ENCODE measurements at places on chromosomes 2 and 18.

DNA sequence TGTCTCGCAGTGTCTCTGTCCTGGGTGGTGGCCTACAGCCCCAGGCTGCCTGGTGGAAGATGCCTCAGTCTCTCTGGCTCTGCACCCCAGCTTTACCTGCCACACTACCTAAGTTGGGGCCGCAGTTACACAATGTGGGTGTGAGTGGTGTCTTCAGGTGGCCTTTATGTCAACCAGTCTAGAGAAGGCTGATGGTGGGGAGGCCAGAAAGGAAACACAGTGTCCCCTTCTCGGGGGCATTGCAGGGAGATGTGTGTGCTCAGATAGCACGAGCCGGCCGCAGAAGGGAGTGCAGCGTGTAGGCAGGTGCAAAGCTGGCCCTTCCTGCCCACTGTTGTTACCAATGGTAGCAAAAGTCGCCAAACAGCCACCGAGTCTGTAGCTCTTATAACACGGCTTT is 216.1 kb downstream of the SH3RF3 start:
- DNase-seq = no peak

GRCh38 chr2:177355874-177356273 is 36.7 kb upstream of the AGPS start:
- no peak for DNase-seq

DNA sequence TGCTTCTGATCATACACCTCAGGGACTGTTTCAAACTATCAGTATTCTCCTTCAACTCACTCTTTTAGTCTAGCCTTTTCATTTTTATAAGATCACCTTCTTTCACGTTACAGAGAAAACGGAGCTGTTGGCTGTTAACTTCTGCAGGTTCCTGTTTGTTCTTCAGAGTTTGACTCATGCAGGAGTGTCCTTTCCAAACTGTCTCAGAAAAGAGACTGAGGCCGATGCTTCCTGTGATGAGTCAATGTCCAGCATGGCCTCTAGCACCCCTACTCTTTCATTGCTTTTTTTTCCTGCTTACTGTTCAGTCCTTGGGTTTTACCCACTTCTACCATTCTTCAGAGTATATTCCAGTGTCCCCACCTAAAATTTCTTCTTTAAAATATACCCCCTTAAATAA is 240.8 kb upstream of the RGPD4 start:
- DNase-seq = no peak

- no peak for DNase-seq
Measured at GRCh38 chr2:159275111-159275510, 11.4 kb downstream of the WDSUB1 start.

DNA sequence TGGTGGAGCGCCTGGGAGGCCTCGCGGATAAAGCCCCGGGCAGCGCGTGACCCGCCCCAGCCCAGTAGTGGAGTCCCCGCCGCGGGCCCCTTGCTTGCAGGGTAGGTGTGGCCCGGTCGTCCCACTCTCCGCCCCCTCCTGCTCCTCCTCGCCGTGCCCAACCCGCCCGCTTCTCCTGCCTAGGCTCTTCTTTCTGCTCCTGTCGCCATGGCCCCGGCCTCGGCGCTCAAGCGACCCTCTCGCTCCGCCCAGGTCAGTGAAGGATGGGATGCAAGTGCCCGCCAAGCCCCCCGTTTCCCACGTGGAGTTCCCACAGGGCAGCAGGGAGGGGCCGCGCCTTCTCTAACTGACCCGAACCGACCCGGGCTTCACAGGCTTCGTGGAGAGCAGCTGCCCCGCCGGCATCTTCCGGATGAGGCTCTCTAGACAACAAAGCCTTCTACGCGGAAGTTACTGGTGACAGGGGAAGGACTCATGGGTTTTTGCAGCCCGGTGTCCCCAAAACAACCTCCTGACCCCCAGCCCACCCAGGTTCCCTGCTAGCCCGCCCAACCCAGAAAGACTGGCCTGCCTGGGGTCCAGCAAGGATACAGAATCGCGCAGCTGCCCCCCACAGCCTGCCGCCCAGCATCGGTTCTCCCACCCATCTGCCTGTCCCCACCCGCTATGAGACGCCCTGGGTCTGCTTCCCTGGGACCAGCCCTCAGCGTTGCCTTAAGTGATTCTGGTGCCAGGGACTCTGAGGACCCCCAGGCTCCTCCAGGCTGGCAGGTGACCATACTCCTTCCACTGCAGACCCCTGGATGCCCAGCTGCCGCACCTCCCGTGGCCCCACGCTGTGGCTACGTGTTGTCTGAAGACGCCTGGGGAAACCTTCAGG is 32.8 kb downstream of the TTC32 start:
- peak; percentile 62 for DNase-seq

DNA sequence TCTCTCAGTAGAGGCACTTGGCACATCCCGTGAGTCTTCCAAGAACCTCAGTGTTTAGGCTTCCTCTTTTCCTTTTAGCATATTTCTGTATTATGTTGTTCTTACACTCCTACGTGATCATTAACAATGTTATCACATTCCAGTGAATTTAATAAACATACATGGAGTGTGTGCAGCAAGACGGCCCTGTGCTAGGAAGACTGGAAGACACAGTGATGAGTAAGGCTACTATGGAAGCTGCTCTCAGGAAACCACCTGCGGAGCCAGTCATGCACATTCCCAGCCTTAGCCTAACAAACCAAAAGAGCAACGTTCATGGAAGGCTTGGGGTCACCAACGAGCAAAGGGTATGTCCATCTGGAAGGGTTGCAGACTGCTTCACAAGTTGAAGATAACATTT is 103.4 kb downstream of the ETAA1 start:
- no peak for DNase-seq

GRCh38 chr2:16669388-16669787 is 3.8 kb upstream of the CYRIA start:
- DNase-seq = no peak

DNA sequence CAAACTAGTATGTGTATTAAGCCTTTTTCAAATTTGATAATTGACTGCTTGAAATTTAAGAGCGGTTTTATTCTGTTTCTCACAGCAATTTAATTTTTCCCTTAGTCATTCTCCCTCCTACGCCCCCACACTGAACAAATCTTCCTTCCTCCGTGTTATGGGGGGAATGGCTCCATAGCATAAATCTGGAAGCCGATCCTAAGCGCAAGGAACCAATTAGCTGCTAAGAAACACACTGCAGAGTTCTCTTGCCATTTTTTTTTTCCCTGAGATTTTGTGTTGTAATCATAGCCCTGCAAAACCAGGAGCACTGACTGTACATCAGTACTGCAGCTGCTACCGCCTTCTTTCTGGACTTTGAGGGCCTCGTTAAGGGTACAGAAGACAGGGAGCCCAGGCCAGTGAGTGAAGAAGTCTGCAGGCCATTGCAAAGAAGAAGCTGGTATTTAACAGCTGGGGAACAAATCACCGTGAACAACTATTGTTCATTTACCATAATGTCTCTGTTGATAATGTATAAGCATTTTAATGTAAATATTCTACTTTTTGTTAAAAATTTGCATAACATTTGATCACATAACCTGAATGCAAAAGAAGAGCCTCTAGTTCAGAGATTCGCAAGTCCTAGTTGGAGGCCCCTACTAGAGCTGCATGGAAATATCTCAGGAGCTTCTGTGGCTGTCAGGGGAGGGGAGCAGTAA is 264.0 kb downstream of the LRATD1 start:
- DNase-seq = no peak

DNA sequence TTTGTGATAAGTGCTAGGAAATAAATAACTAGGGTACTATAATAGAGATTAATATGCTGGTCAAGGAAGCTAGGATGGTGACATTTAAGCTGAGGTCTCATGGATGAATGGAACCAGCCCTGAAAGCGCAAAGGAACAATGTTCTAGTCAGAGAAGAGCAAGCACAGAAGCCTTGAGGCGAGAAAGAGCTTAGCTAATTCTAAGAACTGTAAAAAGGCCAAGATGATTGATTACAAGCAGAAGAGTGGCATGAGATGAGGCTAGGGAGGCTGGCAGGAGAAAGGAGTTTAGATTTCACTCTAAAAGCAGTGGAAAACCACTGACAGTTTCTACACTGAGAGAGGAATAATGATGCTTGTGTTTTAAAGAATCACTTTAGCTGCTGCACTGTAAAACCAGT is 3.4 kb upstream of the YIPF4 start:
- DNase-seq = no peak

- no peak for DNase-seq
Measured at GRCh38 chr2:166188084-166188483, 60.3 kb upstream of the SCN1A start.

DNA sequence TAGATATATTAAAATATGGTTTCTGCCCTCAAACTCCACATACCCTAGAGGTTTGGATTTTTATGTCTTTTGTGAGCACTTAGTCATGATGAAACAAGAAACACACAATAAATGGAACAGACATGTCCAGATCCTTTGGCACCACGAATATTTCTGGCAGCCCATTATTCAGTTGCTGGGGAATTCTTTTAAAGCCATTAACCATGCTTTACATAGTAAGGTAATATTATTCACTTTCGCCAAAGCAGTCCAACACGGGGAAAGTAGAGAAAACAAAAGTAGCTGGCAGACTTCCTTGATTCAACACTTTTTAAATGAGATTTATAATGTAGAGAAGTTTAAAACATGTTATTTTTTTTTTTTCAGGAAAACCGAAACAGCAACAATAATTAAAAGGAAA is 235.4 kb downstream of the PIEZO2 start:
- no peak for DNase-seq

DNA sequence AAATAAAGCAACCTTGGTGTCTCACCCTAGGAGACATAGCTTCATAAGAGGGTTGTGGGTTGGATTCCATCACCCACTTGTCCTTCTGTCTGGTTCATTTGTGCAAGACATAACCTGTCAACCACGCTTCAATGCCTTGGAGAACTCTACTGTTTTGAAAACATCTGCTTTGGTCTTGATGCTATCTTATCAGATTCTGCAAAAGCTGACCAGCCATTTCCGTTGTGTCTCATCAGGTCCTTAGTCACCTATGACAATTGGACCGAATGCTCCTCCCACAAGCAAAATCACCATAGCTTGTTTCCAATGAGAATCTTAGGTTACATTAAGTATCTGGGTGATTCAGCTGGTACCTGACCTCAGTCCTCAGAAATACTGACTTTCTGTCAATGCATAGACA is 35.4 kb downstream of the STAT4 start:
- no peak for DNase-seq

GRCh38 chr18:9020221-9020620 is 82.3 kb upstream of the NDUFV2 start:
- DNase-seq = no peak

DNA sequence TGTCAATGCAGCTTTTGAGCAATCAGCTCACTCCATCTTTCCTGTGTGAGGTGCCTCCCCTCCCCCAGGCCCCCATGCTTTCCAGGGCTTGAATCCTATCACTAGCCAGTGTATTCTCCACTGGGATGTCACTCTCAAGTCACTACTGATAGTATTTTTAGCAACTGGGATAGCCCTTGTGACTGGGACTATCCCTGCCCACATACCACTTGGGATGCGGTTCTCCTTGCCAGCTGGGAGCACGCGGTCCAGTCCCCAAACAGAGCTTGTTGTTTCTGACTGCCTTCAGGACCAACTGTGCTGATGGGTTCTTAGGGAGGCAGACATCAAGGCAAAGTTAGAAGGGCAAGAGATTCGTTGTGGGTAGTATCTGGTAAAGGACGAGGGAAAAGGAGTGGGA is 134.9 kb downstream of the FAM161A start:
- no peak for DNase-seq

DNA sequence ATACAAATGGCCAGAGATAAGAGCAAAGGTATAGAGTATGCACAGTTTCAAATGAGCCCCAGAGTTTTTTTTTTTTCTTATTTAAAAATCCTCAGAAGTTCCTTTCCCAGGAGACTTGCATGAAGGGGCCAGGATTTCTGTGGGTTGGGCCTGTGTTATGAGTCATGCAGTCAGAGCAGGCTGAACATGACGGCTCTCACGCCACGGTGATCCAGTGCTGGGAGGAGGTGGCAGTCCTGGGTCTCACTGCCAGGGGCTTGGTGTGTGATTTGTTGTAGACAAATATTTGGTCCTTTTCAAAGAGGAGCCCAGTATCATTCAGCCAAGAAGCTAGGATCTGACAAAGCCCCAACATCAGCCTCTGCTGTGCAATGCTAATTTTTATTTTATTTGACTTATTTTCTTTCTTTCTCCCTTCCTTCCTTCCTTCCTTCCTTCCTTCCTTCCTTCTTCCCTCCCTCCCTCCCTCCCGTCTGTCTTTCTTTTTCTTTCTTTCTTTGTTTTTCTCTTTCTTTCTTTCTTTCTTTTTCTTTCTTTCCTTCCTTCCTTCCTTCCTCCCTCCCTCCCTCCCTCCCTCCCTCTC is 10.4 kb upstream of the KCNE4 start:
- DNase-seq = no peak

GRCh38 chr2:200373973-200374416 is 67.5 kb downstream of the SPATS2L start:
- no peak for DNase-seq

GRCh38 chr2:171247741-171248662 is 87.3 kb upstream of the TLK1 start:
- no peak for DNase-seq

Data from neural progenitor cell (in vitro differentiated cells).